ENCODE measurements at places on chromosomes 1 and 21. TPM values are rescaled to one million over a fixed set of nuclear protein-coding genes. Genes with fewer than 3 reads are reported as not detected.

ZNF669 gene
- total RNA-seq: 9.4 TPM

LDLRAD1 gene
- 1.2 TPM for total RNA-seq

DNA sequence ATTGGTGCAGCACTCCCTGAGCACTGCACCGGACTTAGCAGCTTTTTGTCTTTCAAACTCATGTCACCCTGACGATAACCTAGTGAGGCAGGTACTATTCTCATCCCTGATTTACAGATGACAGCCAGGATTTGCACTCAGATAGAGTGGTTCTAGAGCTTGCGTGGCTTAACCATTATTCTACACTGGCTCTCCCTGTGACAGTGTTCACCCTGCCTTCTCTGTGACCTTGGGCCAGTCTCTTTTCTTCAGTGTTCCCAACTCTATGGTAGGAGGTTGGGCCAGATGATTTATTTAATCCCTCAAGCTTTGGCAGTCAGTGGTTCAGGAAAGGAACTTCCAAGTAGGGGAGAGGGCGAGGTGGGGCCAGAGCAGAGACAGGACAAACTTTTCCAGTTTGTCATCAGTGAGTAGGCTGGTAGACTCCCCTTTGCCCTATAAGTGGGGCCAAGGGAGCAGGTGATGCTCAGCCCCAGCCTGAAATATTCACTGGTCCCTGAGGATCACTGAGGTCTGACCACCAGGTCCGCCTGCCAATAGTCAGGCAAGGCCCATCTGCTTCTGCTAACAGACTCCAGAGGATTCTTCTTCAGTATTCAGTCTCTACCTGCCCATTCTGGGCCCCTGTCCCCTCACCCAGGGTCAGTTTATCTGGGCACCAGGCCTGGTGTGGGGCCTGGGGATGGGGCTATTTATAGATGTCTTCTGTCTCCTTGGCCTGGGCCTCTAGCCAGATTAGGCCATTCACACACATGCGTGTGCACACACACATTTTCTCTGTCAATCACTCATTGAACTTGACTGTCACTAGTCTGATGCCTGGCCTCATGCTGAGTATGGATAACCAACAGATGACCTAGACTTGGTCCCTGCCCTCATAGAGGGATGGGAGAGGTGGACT, 8.8 kb upstream of the FABP3 start:
- DNase-seq: no peak
- H3K4me3 ChIP-seq: no peak overlapping the region
- no peaks in the 10 kb centered on the region for H3K27me3 ChIP-seq
- no peak overlapping the region for H3K27ac ChIP-seq
- no peaks in the 10 kb centered on the region for H3K4me1 ChIP-seq
- no peaks in the 10 kb centered on the region for H3K36me3 ChIP-seq

CRP gene
- total RNA-seq: 0.37 TPM

DNA sequence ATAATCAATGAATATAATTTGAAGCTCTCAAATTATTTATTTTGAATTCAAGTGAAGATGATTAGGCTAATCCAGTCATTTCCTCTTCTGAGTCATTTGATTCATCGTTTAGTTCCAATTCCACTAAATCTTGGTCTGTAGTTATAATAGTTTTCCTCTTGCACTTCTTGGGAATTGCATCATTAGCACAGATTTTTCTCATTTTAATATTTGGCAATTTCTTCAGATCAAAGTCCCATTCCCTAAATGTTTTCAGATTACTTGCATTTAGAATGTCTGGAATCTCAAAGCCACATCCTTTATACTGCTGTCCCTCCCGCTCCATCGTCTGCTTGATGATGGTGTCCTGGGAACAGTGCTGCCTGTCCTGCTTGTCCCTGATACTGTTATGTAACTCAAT, 43.5 kb downstream of the MAST2 start:
- no peaks in the 10 kb centered on the region for H3K4me1 ChIP-seq
- H3K27me3 ChIP-seq: no peaks in the 10 kb centered on the region
- DNase-seq: no peak

- DNase-seq: no peak
- no peak overlapping the region for H3K4me3 ChIP-seq
- H3K4me1 ChIP-seq: peaks cover 11% of the 10 kb centered on the region
- no peak overlapping the region for H3K27ac ChIP-seq
- H3K27me3 ChIP-seq: no peaks in the 10 kb centered on the region
Observed at GRCh38 chr1:201721082-201722049, 107.6 kb upstream of the IPO9 start.

- H3K27me3 ChIP-seq: no peaks in the 10 kb centered on the region
- H3K4me3 ChIP-seq: no peak overlapping the region
- DNase-seq: no peak
- H3K36me3 ChIP-seq: no peaks in the 10 kb centered on the region
- no peaks in the 10 kb centered on the region for H3K4me1 ChIP-seq
Observed at GRCh38 chr1:61812916-61813315, 70.6 kb downstream of the PATJ start.

- DNase-seq: peak; percentile 24
- H3K4me1 ChIP-seq: peaks cover 16% of the 10 kb centered on the region
Observed at GRCh38 chr1:71463144-71463543, 382.3 kb upstream of the ZRANB2 start.

GRCh38 chr1:205563927-205564441, 59.5 kb downstream of the CDK18 start:
- H3K4me3 ChIP-seq: no peak overlapping the region
- no peaks in the 10 kb centered on the region for H3K36me3 ChIP-seq
- no peak overlapping the region for H3K27ac ChIP-seq
- no peak for DNase-seq

GRCh38 chr1:240515505-240515904, 96.5 kb downstream of the GREM2 start:
- H3K27me3 ChIP-seq: no peaks in the 10 kb centered on the region

DNA sequence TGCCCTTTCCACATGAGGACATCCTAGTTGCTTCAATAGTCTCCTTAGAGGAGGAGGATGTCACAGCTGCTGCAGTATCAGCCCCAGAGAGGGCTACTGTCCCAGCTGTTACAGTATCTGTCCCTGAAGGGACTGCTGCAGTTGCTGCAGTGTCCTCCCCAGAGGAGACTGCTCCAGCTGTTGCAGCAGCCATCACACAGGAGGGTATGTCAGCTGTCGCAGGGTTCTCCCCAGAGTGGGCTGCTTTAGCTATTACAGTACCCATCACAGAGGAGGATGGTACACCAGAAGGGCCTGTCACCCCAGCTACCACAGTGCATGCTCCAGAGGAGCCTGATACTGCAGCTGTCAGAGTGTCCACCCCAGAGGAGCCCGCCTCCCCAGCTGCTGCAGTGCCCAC, 78.5 kb upstream of the BMP8A start:
- H3K27me3 ChIP-seq: no peaks in the 10 kb centered on the region
- H3K36me3 ChIP-seq: no peaks in the 10 kb centered on the region
- H3K27ac ChIP-seq: no peak overlapping the region
- no peak for DNase-seq
- no peak overlapping the region for H3K4me3 ChIP-seq
- peaks cover 32% of the 10 kb centered on the region for H3K4me1 ChIP-seq

CDC42 gene
- 147 TPM for total RNA-seq

GRCh38 chr21:26512664-26513063, 60.4 kb downstream of the CYYR1 start:
- no peak overlapping the region for H3K4me3 ChIP-seq
- no peaks in the 10 kb centered on the region for H3K27me3 ChIP-seq
- no peaks in the 10 kb centered on the region for H3K4me1 ChIP-seq
- H3K36me3 ChIP-seq: no peaks in the 10 kb centered on the region
- no peak overlapping the region for H3K27ac ChIP-seq

DNA sequence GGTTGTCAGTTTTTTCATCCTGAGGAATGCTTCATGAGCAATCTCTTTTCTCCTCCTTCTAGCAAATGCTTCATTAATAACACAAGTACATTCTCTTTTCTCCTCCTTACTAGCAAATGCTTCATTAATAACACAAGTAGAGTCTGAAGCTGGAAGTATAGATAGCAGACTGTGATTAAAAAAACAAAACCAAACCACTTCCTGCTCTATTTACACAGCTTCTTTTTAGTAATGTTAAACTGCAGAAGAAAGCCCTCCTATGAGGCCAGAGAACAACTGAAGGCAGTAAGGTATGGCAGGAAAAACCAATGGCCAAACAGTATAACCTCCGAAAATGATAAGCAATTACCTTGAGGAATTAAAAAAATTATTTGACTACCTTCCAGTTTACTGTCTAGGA, 90.1 kb downstream of the ZSWIM5 start:
- H3K36me3 ChIP-seq: no peaks in the 10 kb centered on the region
- H3K4me1 ChIP-seq: peaks cover 3% of the 10 kb centered on the region
- no peak overlapping the region for H3K27ac ChIP-seq
- DNase-seq: no peak
- no peak overlapping the region for H3K4me3 ChIP-seq

- H3K27ac ChIP-seq: no peak overlapping the region
- no peaks in the 10 kb centered on the region for H3K4me1 ChIP-seq
- DNase-seq: no peak
- no peaks in the 10 kb centered on the region for H3K36me3 ChIP-seq
Observed at GRCh38 chr1:205172729-205173366, 38.7 kb downstream of the DSTYK start.

DNA sequence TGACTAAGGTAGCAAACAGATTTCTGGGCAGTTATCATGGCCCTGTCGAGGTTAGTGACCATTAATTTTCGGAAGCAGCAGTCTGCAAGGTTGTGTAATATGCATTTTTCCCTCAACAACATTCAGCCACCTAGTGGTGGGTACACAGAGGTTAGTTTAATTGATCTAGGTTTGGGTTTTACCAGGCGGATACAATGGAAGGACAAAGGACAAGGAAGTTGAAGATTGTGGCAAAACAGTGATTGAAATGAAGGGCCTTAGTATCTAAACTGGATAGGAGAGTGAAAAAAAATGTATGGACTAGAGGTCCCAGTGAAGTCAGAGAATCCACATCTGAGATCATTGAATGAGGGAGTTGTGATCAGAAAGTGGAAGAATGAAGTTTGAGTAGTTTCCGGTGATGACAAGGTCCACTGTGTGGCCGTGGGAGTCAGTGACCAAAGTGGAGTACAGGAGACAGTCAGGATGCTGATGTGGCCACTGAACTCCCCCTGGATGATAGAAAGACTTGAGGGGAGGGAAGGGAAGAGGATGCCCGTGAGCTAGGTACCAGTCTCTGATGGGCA, 2.8 kb downstream of the ARMH1 start:
- no peak for DNase-seq
- no peaks in the 10 kb centered on the region for H3K36me3 ChIP-seq
- H3K27me3 ChIP-seq: no peaks in the 10 kb centered on the region
- H3K27ac ChIP-seq: no peak overlapping the region

- H3K27ac ChIP-seq: no peak overlapping the region
- no peaks in the 10 kb centered on the region for H3K36me3 ChIP-seq
- no peaks in the 10 kb centered on the region for H3K27me3 ChIP-seq
Observed at GRCh38 chr1:27778056-27778455, 5.0 kb downstream of the STX12 start.

DNA sequence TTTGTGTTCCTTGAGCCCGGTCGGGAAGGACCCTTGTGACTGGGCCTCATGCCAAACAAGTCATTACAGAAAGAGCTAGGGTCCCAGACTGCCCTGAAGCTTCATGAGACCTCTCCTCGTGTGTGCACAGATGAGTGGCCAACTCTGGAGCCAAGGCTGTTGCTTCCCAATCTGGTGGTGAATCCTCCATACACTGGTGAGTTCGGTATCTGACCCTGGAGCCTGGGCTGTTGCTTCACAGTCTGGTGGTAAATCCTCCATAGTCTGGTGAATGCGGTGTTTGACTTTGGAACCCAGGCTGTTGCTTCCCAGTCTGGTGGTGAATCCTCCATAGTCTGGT, 737.8 kb downstream of the MATN1 start:
- no peak overlapping the region for H3K27ac ChIP-seq
- no peaks in the 10 kb centered on the region for H3K36me3 ChIP-seq
- DNase-seq: no peak
- H3K4me3 ChIP-seq: no peak overlapping the region
- no peaks in the 10 kb centered on the region for H3K27me3 ChIP-seq

PTGER3 gene
- total RNA-seq: 0.31 TPM

DNA sequence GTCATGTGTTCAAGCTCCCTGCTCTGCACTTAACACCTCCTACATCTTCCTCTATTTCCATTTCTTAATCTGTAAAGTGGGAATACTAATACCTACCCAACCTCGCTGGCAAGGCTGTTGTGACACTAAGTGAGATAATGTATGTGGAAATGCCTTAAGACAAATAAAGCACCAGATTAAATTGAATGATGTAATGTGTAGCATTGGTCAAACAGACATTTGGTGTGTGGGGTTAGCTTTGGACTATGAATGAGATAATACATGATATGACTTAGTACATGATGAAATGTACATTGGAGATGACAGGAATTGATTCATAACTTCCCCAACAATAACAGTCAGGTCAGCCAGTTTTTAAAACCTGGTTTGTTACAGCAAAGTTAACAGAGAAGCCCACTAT, 5.2 kb downstream of the AMPD1 start:
- no peaks in the 10 kb centered on the region for H3K27me3 ChIP-seq
- no peaks in the 10 kb centered on the region for H3K36me3 ChIP-seq
- H3K4me1 ChIP-seq: no peaks in the 10 kb centered on the region
- no peak for DNase-seq

Measured in testis (tissue), 5 donors.